ENCODE measurements at places on chromosomes 11 and 22.
A peak's percentile ranks its signal among the peaks of the same experiment; 100 is the strongest.

- peaks cover 24% of the 10 kb centered on the region for H3K4me1 ChIP-seq
- H3K4me3 ChIP-seq, result no peak overlapping the region
- no peaks in the 10 kb centered on the region for H3K27me3 ChIP-seq
- DNase-seq, result peak; percentile 87
Observed at GRCh38 chr11:119361056-119361787, 14.7 kb upstream of the MFRP start.

GRCh38 chr22:42315392-42315756 lies 44.9 kb upstream of the TCF20 start:
- H3K36me3 ChIP-seq, result no peaks in the 10 kb centered on the region
- DNase-seq, result no peak
- no peak overlapping the region for H3K4me3 ChIP-seq

GRCh38 chr11:117973503-117973860 lies 12.7 kb upstream of the IL10RA start:
- no peaks in the 10 kb centered on the region for H3K36me3 ChIP-seq
- H3K4me3 ChIP-seq, result no peak overlapping the region
- H3K27me3 ChIP-seq, result no peaks in the 10 kb centered on the region
- H3K4me1 ChIP-seq, result no peaks in the 10 kb centered on the region
- H3K27ac ChIP-seq, result no peak overlapping the region
- no peak for DNase-seq

DNA sequence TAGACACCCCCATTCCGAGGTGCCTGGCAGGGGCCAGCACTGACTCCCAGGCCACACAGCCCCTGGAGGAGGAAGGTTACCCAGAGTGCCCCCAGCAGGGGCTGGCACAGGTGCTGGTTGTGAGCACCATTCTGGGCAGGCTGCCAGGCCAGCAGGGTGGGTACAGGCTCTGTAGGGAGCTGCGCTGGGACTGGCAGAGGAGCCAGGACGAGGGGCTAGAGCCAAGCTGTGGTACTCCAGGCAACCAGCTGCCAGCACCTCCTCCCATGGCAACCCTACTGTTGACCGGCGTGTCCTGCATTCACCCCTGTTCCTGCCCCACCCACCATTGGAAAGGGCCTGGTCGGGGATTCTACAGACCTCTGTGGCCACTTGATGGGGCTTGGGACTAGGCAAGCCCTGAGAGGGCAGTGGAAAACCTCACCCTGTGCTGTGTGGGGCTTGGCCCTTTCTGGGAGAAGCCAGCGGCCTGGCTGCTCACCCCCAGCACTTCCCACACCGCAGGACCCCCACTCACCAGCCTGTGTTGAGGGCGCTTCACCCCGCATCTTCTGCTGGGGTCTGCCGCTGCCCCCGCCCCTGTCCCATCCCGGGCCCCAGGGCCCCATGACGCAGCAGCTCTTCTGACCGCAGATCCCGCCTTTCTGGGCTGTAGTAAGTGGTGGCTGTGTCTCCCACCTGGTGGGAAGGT lies 1.9 kb downstream of the CLDN5 start:
- no peak for DNase-seq
- no peaks in the 10 kb centered on the region for H3K36me3 ChIP-seq
- H3K27me3 ChIP-seq, result peaks cover 17% of the 10 kb centered on the region
- no peak overlapping the region for H3K27ac ChIP-seq
- no peaks in the 10 kb centered on the region for H3K4me1 ChIP-seq

GRCh38 chr11:92190535-92191206 lies 33.9 kb upstream of the FAT3 start:
- H3K27me3 ChIP-seq, result no peaks in the 10 kb centered on the region
- no peaks in the 10 kb centered on the region for H3K4me1 ChIP-seq
- H3K4me3 ChIP-seq, result no peak overlapping the region
- H3K27ac ChIP-seq, result no peak overlapping the region
- no peaks in the 10 kb centered on the region for H3K36me3 ChIP-seq

GRCh38 chr22:47842119-47842518 lies 1079.7 kb downstream of the TBC1D22A start:
- H3K4me3 ChIP-seq, result no peak overlapping the region
- DNase-seq, result no peak
- H3K27ac ChIP-seq, result no peak overlapping the region
- H3K27me3 ChIP-seq, result no peaks in the 10 kb centered on the region
- H3K36me3 ChIP-seq, result no peaks in the 10 kb centered on the region
